HS-27A (cell line): ENCODE measurements at places on chromosomes 3 and 15.

- no peak for DNase-seq
These were observed 21.0 kb downstream of the RAB8B start for GRCh38 chr15:63210151-63211091.

GRCh38 chr15:67777773-67778172 lies 47.5 kb upstream of the SKOR1 start:
- no peak for DNase-seq

DNA sequence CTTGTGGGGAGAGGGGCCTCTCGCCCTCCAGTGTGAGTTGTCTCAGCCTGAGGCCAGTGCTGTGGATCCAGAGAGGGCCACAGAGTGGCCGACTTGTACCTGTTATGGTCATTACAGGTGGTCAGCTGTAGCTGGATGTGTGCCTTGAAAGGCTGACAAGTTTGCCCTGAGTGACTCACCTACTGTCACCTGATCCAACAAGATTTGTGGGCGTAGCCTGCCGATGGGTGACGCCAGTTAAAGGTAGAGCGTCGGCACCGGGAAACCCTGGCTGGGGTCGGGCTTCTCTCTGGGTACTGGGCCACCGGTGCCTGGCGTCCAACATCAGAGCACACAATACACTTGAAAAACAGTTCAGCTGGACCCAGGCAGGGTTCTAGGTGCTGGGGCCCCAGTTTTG lies 2.8 kb upstream of the ISG20 start:
- DNase-seq: no peak

- no peak for DNase-seq
These were observed 2.2 kb downstream of the THBS1 start for GRCh38 chr15:39582977-39583595.

GRCh38 chr3:171306631-171307030 lies 153.6 kb downstream of the TNIK start:
- peak; percentile 76 for DNase-seq

DNA sequence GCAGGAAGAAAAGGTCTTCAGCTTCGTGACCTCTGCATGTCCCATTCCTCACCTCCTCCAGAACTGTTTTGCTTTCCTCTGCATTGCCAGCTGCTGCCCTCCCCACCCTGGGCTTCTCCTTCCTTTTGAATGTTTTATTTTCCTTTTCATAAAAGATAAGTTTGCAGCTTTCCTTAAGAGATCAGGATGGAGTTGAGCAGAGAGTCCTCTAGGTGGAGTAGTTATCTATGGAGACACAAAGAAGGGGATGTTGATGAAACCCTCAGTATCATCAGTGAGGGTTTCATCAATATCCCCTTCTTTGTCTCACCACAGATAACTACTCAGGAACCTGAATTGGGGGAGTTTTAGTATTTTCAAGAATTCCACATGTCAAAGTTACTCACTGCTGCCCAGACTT lies 19.0 kb upstream of the SLC25A36 start:
- no peak for DNase-seq

DNA sequence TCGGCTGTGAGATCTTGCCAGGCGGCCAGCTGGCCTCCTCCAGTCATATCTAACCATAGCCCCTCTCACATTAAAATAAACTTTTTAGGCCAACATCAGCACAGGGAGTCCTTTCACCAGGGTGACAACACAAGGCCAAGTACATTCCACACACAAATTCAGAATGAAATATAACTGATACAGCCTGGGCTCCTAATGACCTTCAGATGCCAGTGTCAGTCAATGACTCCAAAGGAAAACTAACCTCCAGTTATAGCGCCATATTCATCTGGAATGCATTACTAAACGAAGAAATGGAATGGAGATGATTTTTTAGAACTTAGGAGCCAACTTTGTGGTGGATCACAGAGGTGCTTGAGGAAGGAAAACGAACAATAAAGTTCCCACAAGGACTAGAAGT lies 205.4 kb downstream of the GREM1 start:
- DNase-seq: no peak

- DNase-seq: no peak
These were observed 56.5 kb downstream of the TMEM266 start for GRCh38 chr15:76116138-76116885.

- DNase-seq: no peak
These were observed 33.7 kb downstream of the ZBTB11 start for GRCh38 chr3:101643009-101643844.

- DNase-seq: no peak
These were observed 10.1 kb upstream of the SETD5 start for GRCh38 chr3:9387322-9387655.

DNA sequence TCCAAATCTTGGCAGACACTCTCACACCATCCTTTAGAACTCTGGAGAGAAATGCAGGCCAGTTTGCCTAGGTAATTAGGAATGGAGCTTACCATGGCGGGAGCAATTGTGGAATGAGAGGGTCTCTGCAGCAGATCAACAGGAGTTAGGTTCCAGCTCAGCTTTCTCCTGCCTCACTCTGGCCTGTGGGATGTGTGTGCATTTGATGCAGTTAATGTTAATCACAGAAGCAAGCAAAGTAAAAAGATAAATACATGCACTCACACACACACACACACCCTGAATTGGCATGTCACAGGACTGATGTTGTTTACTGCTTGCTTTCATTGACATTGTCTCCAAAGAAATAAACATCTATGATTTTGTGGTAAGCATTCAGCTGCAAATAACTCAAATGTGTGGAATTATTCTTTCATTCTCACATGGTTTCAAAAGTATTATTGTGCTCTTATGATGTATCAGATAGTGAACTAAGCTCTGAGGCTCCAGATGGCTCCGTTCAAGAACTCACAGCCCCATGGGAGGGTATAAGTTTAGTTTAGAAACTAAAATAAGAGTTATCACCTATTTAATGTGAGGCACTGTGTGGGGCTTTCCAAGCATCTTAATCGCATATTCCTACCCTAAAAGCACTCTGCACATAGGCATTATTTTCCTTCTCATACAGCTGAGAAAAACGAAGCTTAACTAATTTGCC lies 31.3 kb upstream of the BFSP2 start:
- DNase-seq: no peak

- peak; percentile 85 for DNase-seq
These were observed 78.6 kb upstream of the TSEN2 start for GRCh38 chr3:12405432-12406272.

- DNase-seq: no peak
These were observed 91.5 kb upstream of the ADAMTS17 start for GRCh38 chr15:100433304-100433703.

DNA sequence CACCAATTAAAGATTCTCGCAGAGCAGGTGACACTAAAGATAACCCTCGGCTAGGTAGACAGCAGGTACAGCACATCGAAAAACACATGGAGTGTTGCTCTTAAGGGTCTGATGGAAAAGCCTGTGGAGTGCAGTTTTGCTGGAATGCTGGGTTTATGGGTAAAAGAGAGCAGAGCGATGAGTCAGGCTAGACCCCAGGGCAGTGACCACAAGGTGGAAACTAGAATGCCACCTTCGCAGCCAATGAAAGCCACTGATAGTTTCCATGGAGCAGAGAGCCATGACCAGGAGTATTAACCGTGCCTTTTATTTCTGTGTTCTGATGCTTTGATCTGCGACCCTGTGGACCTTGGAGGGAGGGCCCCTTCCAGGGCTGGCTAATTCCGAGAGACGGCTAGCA lies 149.8 kb downstream of the GABRB3 start:
- no peak for DNase-seq

DNA sequence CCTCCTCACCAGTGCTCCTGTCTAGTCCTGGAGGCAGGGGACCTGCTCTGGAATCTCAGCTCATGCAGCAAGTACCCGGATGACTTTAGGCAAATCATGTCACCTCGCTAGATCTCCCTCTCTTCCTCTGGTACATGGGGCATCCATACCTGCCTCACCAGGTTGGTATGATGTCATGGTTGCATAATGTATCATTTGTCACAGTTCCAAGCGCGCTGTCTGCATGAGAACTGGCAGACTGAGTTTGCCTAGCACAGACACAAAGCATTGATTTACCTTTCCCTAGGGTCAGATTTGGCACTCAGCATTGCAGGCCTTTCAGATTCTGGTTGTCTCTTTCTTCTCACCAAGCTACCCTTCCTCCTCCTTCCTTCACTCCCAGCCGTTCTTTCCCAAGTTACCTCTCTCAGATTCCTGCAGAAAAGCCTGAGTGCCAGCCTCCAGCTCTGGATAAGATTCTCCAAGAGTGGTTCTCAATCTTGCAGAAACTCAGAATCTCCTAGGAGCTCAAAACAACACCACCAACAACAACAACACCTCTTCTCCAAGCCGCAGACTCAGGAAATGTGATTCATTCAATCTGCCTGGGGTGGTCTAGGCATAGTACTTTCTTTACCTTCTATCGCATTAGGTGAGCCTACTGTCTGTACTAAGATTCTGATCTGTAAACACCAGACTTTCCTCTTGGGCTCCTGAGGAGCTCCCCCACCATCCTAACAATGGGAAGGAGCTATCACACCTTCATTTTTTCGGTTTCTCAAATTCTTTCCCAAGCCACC lies 29.5 kb downstream of the FAM43A start:
- DNase-seq: no peak

GRCh38 chr15:85047271-85047948 lies 65.8 kb downstream of the PDE8A start:
- DNase-seq: peak; percentile 71

GRCh38 chr3:133901083-133901482 lies 5.4 kb upstream of the RAB6B start:
- DNase-seq: no peak

DNA sequence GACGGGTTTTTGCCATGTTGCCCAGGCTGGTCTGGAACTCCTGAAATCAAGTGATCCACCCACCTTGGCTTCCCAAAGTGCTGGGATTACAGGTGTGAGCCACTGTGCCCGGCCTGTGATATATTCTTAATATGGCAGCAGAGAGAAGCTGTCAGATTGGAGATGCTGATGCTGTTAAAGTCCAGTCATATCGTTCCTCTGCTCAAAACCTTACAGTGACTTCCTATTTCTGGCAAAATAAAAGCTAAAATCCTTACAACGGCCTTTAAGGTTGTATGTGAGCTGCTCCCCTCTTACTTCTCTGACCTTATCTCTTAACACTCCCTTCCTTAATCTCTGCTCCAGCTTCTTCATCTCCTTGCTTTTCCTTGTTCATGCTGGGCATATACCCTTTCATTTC lies 26.6 kb upstream of the MGA start:
- no peak for DNase-seq

DNA sequence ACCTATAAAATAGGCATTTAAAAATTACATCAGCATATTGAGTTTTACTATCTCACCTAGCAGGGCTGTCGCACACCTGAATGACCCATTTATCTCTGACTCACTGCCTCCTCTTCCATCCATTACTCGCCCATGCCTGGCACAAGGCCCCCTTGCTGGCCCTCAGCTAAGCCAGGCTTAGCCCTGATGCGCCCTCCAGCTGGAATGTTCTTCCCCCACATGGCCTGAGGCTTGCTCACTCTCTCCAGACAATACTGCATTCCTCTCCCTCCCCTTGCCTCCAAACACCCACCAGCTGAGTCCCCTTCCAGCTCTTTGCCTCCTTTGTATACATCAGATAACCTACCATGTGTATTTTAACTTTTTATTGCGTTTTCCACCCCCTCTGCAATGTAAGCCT lies 7.2 kb downstream of the SH3BP5 start:
- no peak for DNase-seq

GRCh38 chr3:182027366-182027765 lies 315.6 kb downstream of the SOX2 start:
- DNase-seq: no peak

GRCh38 chr3:14524311-14524711 lies 15.8 kb downstream of the GRIP2 start:
- no peak for DNase-seq

DNA sequence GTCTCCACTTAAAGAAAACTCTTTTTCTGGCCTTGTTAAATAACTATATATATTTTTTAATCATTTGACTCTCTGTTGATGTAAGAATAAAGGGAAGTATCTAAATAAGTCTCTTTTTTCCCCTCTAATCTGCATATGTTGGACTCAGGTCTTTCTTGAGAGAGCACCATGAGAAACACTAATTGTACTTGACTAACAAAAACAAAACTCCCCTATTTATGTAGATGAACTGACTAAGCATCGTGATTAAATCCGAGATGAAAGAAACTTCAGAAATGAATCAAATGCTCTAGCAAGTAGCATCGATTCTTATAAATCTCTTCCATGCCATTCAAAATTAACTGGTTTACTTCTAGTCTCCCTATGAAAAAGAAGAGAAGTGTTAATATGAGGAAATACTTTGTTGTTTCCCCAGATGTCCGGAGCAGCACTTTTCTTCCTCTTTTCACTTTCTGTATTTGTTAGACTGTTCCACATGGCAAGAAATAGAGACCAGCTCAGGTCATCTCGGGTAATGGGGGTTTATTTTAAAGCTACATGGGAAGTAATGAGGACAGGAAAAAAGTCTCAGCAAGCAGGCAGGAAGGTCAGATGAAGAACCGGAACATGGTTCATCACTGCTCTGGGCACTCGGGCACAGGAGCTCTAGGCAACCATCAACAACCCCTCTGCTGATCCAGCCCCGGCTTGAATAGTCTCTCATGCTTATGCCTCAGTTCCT lies 288.3 kb downstream of the CNTN6 start:
- DNase-seq: no peak

DNA sequence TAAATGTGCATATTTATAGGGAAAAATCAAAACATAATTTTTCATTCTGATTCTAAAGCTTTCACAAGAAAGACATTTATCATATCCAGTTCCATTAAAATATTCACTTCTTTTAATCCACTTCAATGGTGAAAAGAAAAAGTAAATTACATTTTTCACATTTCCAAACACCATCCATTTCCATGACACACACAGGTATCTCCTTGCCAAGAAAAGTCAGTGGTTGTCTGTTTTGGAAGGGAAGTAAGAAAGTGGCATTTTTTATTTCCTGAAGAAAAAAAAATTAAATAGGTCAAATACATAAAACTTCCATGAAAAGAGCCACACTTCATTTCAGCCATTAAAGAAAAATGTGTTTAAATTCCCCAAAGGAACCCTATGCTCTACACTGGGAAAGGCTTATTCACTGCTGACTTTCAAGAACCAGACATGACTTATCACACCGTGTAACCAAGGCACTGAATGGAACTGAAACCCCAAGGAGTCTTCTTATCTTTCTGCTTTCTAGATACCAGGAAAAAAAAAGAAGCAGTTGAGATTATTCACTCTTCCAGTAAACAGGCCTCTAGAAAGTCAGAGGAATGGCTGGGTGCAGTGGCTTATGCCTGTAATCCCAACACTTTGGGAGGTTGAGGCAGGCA lies 44.5 kb downstream of the OSBPL10 start:
- no peak for DNase-seq

DNA sequence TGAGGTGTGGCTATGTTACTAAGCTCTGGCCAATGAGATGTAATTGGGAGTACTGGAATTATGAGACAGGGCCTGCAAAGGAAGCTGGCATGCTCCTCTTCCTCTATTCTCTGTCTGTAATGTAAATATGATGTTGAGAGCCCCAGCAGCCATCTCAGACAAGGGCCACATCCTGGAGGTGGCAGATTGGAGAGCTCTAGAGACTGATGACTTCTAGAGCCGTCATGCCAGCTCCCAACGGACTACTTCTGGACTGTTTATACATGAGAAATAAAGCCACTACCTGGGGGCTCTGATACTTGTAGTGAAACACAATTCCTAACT lies 19.7 kb downstream of the PLD1 start:
- DNase-seq: no peak
